ENCODE measurements at places on chromosomes 1 and 21.

DNA sequence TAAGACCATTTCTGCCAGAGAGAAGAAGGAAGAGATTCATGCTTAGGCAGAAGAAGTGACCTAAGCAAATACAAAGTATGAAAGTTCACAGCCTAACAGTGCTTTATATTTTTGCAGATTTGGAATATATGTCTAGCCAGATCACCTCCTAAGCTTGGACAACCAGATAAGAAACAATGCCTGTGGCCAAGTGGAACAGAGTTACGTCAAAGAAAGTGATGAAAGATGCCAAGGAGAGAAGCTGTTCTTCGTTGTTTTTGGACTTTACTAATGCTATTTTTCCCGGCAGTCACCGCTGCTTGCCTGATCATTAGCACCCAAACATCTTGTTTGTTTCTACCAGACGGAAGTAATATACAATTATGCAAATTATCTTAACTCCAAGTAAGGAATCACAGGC is 489.2 kb upstream of the C1orf87 start:
- no peak for DNase-seq

DNA sequence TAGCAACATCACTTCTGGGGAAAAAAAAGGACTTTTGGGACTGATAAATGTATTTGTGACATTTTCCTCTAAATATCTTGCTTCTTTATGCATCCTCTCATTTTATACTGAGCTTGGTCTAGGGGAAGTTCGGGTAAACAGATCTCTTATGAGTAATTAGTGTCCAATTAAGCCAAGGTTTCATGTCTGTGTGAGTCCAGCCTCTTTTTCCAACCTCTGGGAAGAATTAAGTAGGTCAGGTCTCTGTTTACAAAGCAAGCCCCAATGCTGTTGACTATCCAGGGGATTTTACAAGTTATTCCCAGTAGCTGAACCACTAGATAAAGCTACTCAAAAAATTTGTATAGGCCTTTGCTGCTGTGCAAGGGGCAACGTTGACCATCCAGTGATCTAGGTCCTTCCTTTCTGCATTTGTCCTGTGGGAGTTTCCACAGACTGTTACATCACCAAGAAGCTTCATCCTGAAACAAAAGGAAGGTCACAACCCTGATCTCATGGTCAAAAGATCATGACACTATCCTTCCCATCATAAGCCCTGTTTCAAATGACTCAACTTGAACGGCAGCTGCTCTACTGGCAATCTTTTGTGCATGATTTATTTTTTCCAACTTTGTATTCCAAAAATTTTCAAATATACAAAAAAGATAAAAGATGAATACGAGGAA is 74.3 kb downstream of the ETS2 start:
- DNase-seq = no peak

GRCh38 chr1:237232501-237232900 is 190.5 kb downstream of the RYR2 start:
- DNase-seq = no peak

- no peak for DNase-seq
These were observed 17.3 kb upstream of the KLF17 start for GRCh38 chr1:44101328-44101727.

GRCh38 chr1:31063631-31064030 is 1.9 kb downstream of the PUM1 start:
- DNase-seq = no peak

- no peak for DNase-seq
These were observed 21.7 kb upstream of the SLC19A2 start for GRCh38 chr1:169507413-169507812.

- DNase-seq = no peak
These were observed 203.0 kb downstream of the PLPP3 start for GRCh38 chr1:56376188-56376984.

DNA sequence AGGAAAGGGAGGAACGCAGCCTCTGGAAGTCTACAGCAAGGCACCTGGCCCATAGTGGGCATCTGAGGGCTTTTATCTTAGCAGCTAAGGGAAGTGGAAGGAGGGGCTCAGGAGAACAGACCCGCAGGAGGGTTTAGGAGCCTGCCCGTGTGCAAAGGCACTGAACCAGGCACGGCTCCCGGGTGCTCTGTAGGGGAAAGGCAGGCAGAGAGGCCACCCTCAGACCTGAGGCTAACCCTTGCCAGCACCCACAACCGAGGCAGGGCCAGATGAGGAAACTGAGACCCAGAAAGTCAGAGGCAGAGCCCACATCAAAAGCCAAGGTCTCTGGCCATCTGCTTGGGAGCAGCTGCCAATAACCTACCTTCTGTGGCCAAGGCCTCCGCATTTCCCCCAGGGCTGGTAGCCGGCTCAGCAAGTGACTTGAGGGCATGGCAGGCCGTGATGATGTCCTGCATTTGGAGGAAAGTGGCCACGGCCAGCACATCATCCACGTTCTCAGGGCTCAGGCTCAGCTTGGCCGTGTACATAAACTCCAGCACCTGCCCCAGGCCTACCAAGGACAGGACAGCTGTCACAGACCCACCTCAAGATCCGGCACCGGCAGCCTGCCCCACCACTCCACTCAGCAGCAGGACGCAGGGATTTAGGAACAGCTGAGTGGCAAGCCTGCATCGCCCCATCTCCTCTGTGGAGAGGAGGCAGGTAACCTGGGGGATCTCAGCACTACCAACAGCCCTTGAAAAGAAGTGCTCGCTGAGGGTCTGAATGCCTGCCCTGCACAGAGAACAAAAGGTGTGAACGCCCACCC is 29.1 kb downstream of the ZBTB17 start:
- DNase-seq = no peak

DNA sequence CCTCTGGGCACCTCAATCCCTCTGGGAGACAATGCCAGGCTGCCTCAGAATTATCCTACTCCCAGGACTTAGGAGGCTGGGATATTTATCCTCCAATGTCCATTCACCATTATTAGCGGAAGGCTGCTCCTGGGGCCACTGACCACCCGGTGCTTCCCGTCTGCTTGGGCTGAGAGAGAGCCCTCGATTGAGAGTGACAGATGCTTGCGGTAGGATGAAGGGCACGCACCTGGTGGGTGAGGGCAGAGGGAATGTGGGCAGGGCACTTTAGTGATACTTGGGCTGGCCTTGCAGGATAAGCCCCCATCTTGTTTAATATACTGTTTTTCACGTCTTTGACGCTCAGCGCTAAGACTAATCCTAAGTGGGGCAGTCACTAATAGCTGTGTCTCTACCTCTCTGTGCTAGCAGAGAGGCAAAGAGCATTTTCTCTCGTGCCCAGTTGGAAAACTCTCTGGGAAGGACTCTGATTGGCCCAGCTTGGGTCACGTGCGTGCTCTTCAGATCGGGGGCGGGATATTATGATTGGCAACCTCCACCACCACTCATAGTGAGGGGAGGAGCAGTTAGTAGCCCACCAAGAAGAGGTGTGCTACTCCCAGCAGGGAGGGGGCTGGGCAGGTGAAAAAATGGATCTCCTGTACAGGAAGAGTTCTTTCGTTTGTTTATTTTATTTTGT is 10.6 kb upstream of the PARS2 start:
- DNase-seq = no peak

DNA sequence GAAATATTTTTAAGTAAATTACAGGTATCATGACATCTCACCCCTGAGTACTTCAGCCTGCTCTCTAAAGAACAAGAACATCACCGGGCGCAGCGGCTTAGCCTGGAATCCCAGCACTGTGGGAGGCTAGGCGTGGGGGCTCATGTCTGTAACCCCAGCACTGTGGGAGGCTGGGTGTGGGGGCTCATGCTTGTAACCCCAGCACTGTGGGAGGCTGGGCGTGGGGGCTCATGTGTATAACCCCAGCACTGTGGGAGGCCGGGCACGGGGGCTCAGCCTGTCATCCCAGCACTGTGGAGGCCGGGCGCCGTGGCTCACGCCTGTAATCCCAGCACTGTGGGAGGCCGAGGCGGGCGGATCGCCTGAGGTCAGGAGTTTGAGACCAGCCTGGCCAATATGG is 7.7 kb upstream of the CDK11B start:
- no peak for DNase-seq

All from stimulated activated CD4-positive, alpha-beta T cell treated with anti-CD3 and anti-CD28 coated beads, Interleukin-4, amount 100 ng/mL, for 24 hours (primary cell).